Fibroblast of lung (primary cell): ENCODE measurements at places on chromosomes 4 and X. TPM values are rescaled to one million over a fixed set of nuclear protein-coding genes. Genes with fewer than 3 reads are reported as not detected.

The NPY1R gene
- under 0.01 TPM in 2 replicates for total RNA-seq

The CT45A10 gene
- total RNA-seq: not detected in 2 replicates

The MAGEA3 gene
- not detected in 2 replicates for total RNA-seq

The ADAMTS3 gene
- 2.1 TPM in 2 replicates for total RNA-seq

The ARR3 gene
- total RNA-seq: not detected in 2 replicates

The IL1RAPL1 gene
- 0.26 and 2.8 TPM in 2 replicates for total RNA-seq

The UCHL1 gene
- total RNA-seq: 282 and 397 TPM in 2 replicates

The EVC2 gene
- total RNA-seq: 15.9 and 16.5 TPM in 2 replicates

The GPR78 gene
- total RNA-seq: 0.33 and 1.0 TPM in 2 replicates

The MXRA5 gene
- total RNA-seq: 11.0 and 40.3 TPM in 2 replicates

The IL2 gene
- total RNA-seq: not detected in 2 replicates

The IGSF1 gene
- total RNA-seq: under 0.01 TPM in 1 of 2 replicates, not detected in the other

The XAGE1B gene
- not detected in 2 replicates for total RNA-seq

The ANOS1 gene
- under 0.01 TPM in 2 replicates for total RNA-seq

The PCDH11X gene
- total RNA-seq: 0.17 TPM in 1 of 2 replicates, not detected in the other

The FAM241A gene
- 0.51 and 1.2 TPM in 2 replicates for total RNA-seq

The TIGD4 gene
- total RNA-seq: under 0.01 TPM in 2 replicates

The GYG2 gene
- total RNA-seq: 5.4 and 10.6 TPM in 2 replicates

The FANCB gene
- total RNA-seq: 6.4 and 7.3 TPM in 2 replicates

The ERVMER34-1 gene
- under 0.01 TPM in 2 replicates for total RNA-seq

The GAGE12H gene
- total RNA-seq: not detected in 2 replicates

The NAAA gene
- 15.9 and 50.7 TPM in 2 replicates for total RNA-seq

The CT47B1 gene
- not detected in 2 replicates for total RNA-seq

The ADH1C gene
- 0.77 and 0.83 TPM in 2 replicates for total RNA-seq

The UGT8 gene
- under 0.01 TPM in 1 of 2 replicates, not detected in the other for total RNA-seq

The ZNF157 gene
- 0.17 and 0.26 TPM in 2 replicates for total RNA-seq

The CXorf49 gene
- total RNA-seq: not detected in 2 replicates

The NPY2R gene
- total RNA-seq: not detected in 2 replicates

The MID2 gene
- total RNA-seq: 17.2 and 17.5 TPM in 2 replicates

The JCHAIN gene
- total RNA-seq: 14.1 and 28.7 TPM in 2 replicates

The LONRF3 gene
- 0.33 and 0.51 TPM in 2 replicates for total RNA-seq

The CNKSR2 gene
- 0.33 and 1.5 TPM in 2 replicates for total RNA-seq

The MAGEA2B gene
- not detected in 2 replicates for total RNA-seq

The LAP3 gene
- 116 and 129 TPM in 2 replicates for total RNA-seq

The UGT2A1 gene
- not detected in 2 replicates for total RNA-seq

The TIMM8A gene
- total RNA-seq: 3.0 and 3.1 TPM in 2 replicates

The NHSL2 gene
- 4.1 and 9.7 TPM in 2 replicates for total RNA-seq

The PCYT1B gene
- 0.17 and 0.51 TPM in 2 replicates for total RNA-seq

The INTS6L gene
- 4.1 and 5.1 TPM in 2 replicates for total RNA-seq

The HADH gene
- total RNA-seq: 10.3 and 16.7 TPM in 2 replicates

The CENPVL1 gene
- not detected in 2 replicates for total RNA-seq

The JAKMIP1 gene
- not detected in 2 replicates for total RNA-seq

The RHOH gene
- not detected in 2 replicates for total RNA-seq

The PCDH10 gene
- 0.26 and 0.66 TPM in 2 replicates for total RNA-seq

The KCND1 gene
- total RNA-seq: 0.77 and 1.3 TPM in 2 replicates

The CENPI gene
- total RNA-seq: 4.9 and 11.2 TPM in 2 replicates

The XK gene
- 0.17 and 0.26 TPM in 2 replicates for total RNA-seq

The SAGE1 gene
- total RNA-seq: not detected in 2 replicates

The IL1RAPL2 gene
- not detected in 2 replicates for total RNA-seq

The SYTL4 gene
- total RNA-seq: 4.6 and 8.8 TPM in 2 replicates

The NEXMIF gene
- under 0.01 TPM in 1 of 2 replicates, not detected in the other for total RNA-seq
